ENCODE measurements at places on chromosomes 4 and X.
A peak's percentile ranks its signal among the peaks of the same experiment; 100 is the strongest.

- no peak for DNase-seq
Measured at GRCh38 chr4:101993002-101993841, 202.7 kb downstream of the BANK1 start.

GRCh38 chr4:77084019-77084639 lies 8.3 kb upstream of the CCNI start:
- DNase-seq, result no peak

- DNase-seq, result no peak
Measured at GRCh38 chr4:119955256-119955655, 111.4 kb downstream of the MAD2L1 start.

GRCh38 chrX:19579485-19579884 lies 64.2 kb upstream of the MAP3K15 start:
- DNase-seq, result no peak

- peak; percentile 38 for DNase-seq
Measured at GRCh38 chrX:30910124-30910860, 21.2 kb upstream of the TAB3 start.
